ENCODE measurements at places on chromosomes 11 and 22.
A peak's percentile ranks its signal among the peaks of the same experiment; 100 is the strongest.

DNA sequence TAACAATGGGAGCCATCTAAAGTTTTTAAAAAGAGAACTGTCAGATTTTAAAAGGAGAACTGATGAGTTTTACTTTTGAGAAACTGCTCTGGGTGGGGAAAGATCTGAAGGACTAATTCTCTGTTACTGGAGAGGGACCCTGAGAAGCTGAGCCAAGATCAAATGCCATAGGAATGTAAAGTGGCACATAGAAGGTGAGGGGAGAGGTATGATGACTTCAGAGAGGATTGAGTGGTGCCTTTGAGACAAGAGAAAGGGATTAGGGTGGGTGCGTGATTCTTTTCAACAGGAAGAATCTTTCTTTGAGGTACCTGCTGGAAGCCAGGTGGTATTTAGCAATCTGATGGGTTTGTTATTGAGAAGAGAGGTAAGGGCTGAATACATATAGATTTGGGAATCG is 9.0 kb downstream of the CRKL start:
- no peak for DNase-seq

- DNase-seq: peak; percentile 39
Observed at GRCh38 chr11:19524171-19524671, 188.4 kb upstream of the NAV2 start.

DNA sequence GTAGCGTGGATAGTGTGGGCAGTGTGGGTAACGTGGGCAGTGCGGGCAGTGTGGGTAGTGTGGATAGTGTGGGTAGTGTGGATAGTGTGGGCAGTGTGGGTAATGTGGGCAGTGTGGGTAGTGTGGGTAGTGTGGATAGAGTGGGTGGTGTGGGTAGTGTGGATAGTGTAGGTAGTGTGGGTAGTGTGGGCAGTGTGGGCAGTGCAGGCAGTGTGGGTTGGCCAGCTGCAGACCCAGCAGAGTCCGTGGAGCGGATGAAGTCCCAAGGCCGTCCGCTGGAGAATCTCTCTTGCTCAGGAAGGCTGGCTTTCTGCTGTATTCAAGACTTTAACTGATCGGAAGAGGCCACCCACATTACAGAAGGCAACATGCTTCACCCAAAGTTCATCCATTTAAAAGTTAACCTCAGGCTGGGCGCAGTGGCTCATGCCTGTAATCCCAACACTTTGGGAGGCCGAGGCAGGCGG is 26.1 kb upstream of the KRTAP5-6 start:
- DNase-seq: no peak

DNA sequence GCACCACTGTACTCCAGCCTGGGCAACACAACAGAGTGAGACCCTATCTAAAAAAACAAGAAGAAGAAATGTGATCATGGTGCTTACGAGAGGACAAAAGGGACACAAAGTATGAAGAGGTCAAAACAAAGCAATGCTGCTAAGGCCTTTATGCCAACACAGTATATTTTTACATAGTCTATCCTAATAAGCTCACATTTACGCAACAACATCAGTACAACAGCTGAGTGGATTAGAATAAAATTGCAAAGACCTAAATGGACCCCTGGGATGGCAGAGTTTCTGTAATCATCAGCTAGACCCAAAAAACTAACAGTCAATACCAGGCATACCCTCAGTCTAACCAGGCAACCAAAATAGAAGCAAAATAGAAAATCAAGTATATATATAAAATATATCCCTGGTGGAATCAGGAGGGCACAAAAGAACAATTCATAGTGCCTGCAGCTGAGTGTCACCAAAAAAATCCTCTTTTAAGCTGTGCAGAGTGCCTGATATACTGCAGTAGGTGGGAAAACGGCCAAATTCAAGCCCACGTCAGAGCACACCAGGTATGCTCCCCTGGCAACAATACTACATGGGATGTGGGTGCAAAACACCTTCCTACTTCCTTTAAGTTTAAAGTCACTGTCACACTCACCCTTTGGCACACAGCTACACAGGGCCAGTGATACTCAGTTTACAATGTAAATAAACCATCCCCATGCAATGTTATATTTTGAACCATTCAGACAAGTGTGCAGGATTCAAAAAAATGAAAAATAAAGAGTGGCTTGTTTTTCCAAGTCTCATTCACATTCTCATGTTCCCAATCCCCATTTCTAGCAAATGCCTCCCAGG is 57.8 kb downstream of the RBFOX2 start:
- no peak for DNase-seq

Data from anterior cingulate cortex (tissue), 58 donors.